COR-L47 (cell line): ENCODE measurements at places on chromosomes 2 and 18.
A peak's percentile ranks its signal among the peaks of the same experiment; 100 is the strongest.

DNA sequence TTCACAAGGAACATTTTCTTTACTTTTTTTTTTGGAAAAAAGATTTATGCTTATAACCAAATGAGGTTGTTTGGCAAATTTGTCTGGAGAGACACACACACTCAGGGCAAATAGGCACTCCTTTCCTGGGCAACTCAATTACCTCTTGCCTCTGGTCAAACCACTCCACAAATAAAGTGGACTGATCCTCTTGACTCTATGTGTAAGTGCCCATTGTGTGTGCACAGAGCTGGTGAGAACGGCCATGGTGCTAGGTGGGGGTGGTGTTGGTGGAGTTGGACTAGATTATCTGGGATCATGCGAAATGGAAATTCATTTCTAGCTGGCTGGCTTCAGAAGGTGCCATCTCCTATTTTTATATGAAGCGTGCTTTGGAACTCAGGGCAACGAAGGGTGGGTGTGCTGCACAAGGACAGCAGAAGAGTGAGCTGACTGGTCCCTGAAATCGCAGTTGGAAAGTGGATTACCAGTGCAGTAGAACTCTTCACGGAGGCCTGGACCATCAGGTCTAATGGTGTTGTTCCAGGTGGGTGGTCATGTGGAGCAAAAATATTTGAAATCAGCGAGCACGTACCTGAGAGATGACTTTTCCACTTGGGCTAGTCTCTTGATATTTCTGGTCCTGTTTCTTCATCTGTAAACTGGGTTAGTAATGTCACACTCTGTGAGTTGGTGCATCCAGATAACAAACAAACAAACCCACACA, 149.9 kb downstream of the RPIA start:
- DNase-seq, result no peak

- peak; percentile 10 for DNase-seq
Observed at GRCh38 chr2:196801674-196802261, 2.3 kb upstream of the GTF3C3 start.

DNA sequence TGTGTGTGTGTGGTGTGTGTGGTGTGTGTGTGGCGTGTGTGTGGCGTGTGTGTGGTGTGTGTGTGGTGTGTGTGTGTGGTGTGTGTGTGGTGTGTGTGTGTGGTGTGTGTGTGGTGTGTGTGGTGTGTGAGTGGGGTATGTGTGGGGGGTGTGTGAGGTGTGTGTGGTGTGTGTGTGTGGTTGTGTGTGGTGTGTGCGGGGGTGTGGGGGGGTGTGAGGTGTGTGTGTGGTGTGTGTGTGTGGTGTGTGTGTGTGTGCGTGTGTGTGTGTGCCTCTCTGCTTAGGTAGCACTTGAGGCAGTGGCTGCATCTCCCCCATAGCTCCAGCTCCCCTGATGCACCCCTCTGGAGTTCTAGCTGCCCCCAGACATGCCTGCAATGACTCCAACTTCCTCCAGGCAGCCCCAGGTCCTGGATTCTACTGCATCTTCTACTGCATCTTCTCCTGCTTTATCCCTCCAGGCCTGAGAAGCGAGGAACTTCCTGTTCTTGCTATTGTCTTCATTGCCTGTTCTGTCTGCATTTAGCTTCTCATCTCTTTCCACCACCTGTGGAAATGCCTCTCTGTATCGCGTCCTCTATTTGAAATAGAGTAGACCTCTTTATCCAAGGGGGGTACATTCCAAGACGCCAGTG, 22.2 kb upstream of the MLPH start:
- no peak for DNase-seq

DNA sequence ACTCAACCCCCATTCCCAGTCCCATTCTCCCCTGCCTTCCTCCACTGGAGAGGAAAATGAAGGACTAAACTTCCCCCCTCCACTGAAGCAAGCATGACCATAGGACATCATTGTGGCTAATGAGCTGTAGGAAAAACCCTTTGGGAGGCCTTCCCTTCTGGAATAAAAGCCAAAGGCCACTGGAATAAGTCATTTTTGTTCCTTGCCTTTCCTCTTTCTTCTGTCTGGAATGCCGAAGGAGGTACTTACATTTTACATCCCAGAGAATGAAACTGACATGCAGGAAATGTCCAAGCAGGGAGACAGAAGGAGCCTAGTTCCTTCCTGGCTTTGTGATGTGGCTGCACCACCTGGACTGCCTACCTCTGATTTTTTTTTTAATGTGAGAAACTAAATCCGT, 9.1 kb upstream of the PTPRM start:
- no peak for DNase-seq

- DNase-seq, result no peak
Observed at GRCh38 chr2:231642631-231643494, 50.2 kb downstream of the TEX44 start.

DNA sequence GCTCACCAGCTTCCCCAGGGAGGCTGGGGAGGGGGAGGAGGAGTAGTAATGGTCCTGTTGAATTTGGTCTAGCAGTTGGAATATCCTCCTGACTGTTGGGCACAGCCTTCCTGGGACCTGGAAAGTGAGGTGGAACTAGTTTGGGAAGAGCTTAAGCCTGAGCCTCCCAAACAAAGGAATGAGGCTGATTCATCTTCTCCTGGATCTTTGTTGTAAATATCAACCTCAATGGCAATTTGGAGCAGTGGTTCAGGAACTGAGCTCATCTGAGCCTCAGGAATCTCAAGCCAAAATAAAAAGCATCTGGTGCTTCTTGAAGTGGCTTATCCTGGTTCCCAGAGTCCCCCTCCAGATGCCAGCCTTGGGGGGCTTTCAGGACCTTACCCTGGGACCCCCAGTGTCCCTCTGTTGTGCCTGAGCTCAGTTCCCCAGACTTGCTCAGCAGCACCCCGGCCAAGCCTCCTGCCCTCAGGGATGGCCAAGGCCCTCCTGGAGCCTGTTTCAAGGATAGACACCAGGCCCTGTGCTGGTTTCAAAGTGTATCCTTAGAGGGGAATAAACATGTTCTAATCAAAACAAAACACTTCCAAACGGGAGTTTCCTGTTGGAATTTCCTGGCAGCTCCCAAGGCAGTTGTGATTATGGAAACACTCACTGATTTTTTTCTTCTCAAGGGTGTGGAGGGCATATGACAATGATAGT, 112.6 kb downstream of the DDX1 start:
- no peak for DNase-seq

GRCh38 chr2:229335877-229336346, 64.8 kb upstream of the PID1 start:
- DNase-seq, result no peak

- DNase-seq, result no peak
Observed at GRCh38 chr2:233119806-233120205, 59.7 kb downstream of the INPP5D start.
